ENCODE measurements at places on chromosomes 4 and X. TPM values are rescaled to one million over a fixed set of nuclear protein-coding genes. Genes with fewer than 3 reads are reported as not detected.

GRCh38 chrX:78603908-78604307 lies 55.2 kb downstream of the RTL3 start:
- no peak overlapping the region for H3K4me3 ChIP-seq
- no peaks in the 10 kb centered on the region for H3K27me3 ChIP-seq
- H3K36me3 ChIP-seq, result no peaks in the 10 kb centered on the region
- no peak for DNase-seq
- no peaks in the 10 kb centered on the region for H3K4me1 ChIP-seq
- no peak overlapping the region for H3K27ac ChIP-seq

Gene FAM149A
- polyA plus RNA-seq, result 0.08 TPM

Gene GYG2
- 0.12 TPM for polyA plus RNA-seq

Gene ARAP2
- not detected for polyA plus RNA-seq

GRCh38 chr4:123974386-123975149 lies 578.0 kb downstream of the SPRY1 start:
- H3K27ac ChIP-seq, result no peak overlapping the region
- H3K4me1 ChIP-seq, result peaks cover 19% of the 10 kb centered on the region
- no peaks in the 10 kb centered on the region for H3K36me3 ChIP-seq

Gene MTM1
- polyA plus RNA-seq, result 2.3 TPM

Gene ARR3
- not detected for polyA plus RNA-seq

Gene TEX13C
- polyA plus RNA-seq, result not detected

GRCh38 chrX:151726751-151727150 lies 7.8 kb upstream of the CNGA2 start:
- H3K27me3 ChIP-seq, result no peaks in the 10 kb centered on the region
- no peaks in the 10 kb centered on the region for H3K36me3 ChIP-seq

Gene PLAC8
- polyA plus RNA-seq, result 4.1 TPM

Gene RRH
- 0.11 TPM for polyA plus RNA-seq

DNA sequence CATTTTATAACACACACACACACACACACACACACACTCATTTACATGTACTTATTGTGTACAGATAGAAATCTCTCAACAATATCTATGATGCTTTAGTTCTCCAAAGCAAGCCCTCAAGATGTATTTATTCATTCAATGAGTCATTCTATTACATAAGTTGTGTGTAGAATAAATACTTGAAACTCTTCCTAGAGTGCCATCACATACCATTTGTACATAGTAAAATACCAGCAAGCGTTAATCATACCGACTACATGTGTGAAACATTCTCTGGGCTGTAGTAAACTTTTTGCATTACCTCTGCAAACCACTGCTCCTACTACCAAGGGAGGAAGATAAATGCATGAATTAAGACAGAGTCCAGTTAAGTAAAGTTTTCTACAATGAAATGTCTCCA lies 70.9 kb downstream of the EPHA5 start:
- H3K36me3 ChIP-seq, result no peaks in the 10 kb centered on the region
- H3K27ac ChIP-seq, result no peak overlapping the region
- no peaks in the 10 kb centered on the region for H3K27me3 ChIP-seq
- no peaks in the 10 kb centered on the region for H3K4me1 ChIP-seq
- DNase-seq, result no peak

Gene SLC6A14
- not detected for polyA plus RNA-seq

Gene ELF2
- 15.1 TPM for polyA plus RNA-seq

- DNase-seq, result no peak
- H3K27me3 ChIP-seq, result peaks cover 5% of the 10 kb centered on the region
- H3K36me3 ChIP-seq, result no peaks in the 10 kb centered on the region
- H3K4me3 ChIP-seq, result no peak overlapping the region
Observed at GRCh38 chr4:17560065-17560673, 16.8 kb upstream of the LAP3 start.

Gene PCDH10
- 100 TPM for polyA plus RNA-seq

- H3K27me3 ChIP-seq, result no peaks in the 10 kb centered on the region
- no peak overlapping the region for H3K27ac ChIP-seq
- DNase-seq, result no peak
- H3K4me1 ChIP-seq, result no peaks in the 10 kb centered on the region
- H3K36me3 ChIP-seq, result no peaks in the 10 kb centered on the region
- H3K4me3 ChIP-seq, result no peak overlapping the region
Observed at GRCh38 chr4:187908079-187908561, 87.5 kb upstream of the ZFP42 start.

DNA sequence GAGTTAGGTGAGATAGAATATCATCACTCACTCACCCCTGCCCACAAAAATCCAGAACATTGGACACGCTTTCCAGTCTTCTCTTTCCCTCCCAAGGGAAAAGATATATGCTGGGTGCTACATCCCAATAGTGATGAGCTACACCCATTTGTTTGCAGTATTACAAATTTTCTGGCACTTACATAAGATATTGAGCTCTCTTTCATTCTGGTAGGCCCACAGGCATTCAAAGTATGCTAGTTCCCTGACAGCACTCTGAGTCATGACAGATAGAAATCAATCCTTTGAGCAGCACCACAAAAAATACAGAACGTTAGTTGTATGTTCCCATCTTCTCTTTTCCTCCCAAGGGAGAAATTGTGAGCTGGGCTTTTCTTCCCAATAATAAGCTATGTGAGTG lies 477.6 kb upstream of the GRID2 start:
- no peaks in the 10 kb centered on the region for H3K27me3 ChIP-seq
- no peaks in the 10 kb centered on the region for H3K4me1 ChIP-seq
- H3K36me3 ChIP-seq, result no peaks in the 10 kb centered on the region
- no peak overlapping the region for H3K27ac ChIP-seq
- DNase-seq, result no peak

Gene MUC7
- polyA plus RNA-seq, result not detected

- no peak for DNase-seq
- no peaks in the 10 kb centered on the region for H3K27me3 ChIP-seq
- H3K4me1 ChIP-seq, result no peaks in the 10 kb centered on the region
- no peak overlapping the region for H3K4me3 ChIP-seq
- H3K27ac ChIP-seq, result no peak overlapping the region
Observed at GRCh38 chr4:29588617-29589016, 1131.6 kb upstream of the PCDH7 start.
